Activated CD4-positive, alpha-beta T cell treated with anti-CD3 and anti-CD28 coated beads, Interleukin-10, Interleukin-2, amounts not matched to agents 100 ng/mL and 50 ng/mL, durations not matched to agents 16 hours and 8 hours (primary cell): ENCODE measurements at places on chromosomes 4 and X.

DNA sequence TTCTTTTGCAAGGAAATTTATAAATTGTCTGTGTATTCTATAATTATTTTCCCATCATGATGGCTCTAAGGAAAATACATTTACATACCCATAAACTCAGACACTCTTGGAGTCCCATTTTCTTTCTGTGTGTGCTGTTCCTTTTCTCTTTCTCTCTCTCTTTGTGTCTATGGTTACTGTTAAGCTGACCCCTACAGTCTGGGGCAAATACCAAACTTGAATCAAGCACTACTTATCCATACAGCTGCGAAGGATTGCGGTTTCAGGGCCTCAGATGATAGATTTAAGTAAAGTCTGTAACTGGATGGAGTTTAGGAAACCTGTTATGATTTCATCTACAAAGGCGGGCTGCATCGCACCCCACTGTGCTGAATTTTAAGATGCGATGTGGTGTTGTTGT is 150.2 kb downstream of the SHROOM3 start:
- DNase-seq: no peak

GRCh38 chrX:22950269-22951266 is 49.2 kb upstream of the DDX53 start:
- DNase-seq: no peak

- peak; percentile 57 for DNase-seq
Observed at GRCh38 chrX:22081475-22082092, 49.5 kb downstream of the PHEX start.

DNA sequence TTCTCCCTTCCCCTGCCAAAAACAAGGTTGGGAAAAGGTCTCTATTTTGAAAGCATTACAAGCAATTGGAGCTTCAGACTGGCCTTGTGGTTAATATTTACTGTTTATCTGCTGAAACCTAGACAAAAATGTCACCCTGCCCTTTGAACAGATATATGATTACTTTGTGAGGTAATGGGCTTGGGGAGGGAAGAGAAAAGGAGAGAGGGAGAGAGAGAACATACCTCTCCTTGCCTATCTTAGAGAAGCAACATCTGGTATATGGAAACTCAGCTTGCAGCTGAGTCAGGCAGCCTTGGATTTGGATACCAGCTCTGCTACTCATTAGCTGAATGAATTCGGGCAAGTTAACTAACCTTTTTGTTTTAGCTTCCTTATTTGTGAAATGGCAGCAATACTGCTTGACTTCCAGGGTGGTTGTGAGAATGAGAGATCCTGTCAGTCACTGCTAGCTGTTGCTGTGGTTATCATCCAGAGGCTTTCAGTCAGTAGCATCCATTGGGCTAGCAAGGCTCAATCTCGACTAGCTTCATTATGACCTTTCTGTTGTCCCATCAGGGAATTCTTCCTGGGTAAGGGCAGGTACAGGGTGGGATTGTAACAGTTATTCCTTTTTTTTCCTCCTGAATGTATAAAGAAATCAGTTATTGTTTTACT is 41.1 kb downstream of the ZFX start:
- no peak for DNase-seq

GRCh38 chr4:78310007-78310739 is 241.4 kb upstream of the ANXA3 start:
- DNase-seq: no peak

- DNase-seq: no peak
Observed at GRCh38 chr4:153181293-153181692, 22.9 kb upstream of the TRIM2 start.

DNA sequence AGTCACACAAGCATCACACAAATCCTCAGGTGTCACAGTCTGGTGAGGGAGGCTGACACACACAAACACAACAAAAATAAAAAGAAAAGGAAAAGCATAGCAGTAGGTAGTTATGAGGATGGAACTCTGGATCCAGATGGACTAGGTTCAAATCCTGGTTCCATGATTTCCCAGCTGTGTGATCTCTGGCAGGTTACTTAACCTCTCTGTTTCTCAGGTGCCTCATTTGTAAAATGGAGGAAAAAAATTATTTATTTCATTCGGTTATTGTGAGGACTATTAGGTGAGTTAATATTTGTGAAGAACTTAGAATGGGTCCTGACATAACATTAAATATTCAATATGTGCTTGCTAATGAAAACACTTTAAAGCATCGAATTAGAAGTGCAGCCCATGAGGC is 19.8 kb downstream of the GAGE1 start:
- no peak for DNase-seq

DNA sequence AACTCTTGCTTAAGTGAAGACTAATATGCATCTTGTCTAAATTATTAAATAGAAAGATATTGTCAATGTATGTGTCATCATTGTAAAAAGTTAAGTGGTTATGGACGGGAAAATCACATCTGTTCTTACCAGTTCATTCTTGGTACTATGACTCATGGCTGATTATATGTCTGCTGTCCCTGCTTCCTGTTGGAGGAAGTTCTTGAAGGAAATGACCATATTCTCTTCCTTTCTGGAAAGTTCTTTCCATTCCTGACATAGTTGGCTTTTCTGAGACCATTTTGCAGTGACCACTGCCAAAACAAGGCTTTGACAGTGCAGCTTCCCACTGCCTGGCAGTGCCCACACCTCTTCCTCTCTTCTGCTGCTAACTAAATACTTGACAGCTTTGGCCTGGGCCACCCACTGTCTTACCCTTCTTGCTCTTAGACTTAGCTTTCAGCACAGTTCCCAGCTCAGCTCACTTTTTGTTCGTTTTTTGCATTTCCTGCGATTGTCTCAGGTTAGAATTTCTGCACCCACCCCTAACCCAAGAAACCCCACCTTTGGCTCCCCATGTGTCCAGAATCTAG is 13.2 kb upstream of the CLDN24 start:
- DNase-seq: peak; percentile 36

DNA sequence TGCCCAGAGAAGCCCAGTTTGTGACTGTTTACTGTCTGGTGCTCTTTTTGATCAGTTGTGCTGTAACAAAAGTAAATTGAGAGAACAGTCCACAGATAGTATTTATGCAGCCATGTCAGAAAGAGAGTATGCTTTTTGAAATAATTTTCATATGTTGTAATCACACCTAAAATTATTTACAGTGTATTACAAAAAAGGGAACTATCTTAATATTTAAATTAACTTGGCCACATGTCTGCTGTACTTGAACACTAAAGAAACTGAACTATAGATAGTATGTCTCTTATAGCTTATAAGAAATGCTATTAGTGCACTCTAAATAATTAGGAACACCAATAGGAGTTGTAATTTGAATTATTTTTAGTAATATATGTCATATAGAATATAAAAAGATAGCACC is 30.2 kb downstream of the KIAA0232 start:
- no peak for DNase-seq

DNA sequence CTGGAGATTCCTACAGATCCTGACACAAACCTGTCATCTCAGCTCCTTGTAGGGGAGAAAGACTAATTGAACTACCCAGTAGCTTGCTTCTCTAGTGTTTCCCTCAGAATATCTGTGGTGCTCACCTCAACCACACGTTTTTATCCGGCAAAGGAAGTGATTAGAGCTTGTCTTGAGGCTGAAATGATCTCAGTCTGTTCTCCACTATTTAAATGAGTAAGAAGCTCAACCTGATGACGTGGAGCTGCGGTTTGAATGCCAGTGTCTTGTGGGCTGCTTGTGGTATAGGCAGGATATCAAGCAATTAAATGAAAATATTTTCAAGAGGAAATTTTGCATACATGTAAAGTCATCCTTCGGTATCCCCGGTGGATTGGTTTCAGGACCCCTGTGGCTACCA is 270.2 kb downstream of the TLL1 start:
- DNase-seq: peak; percentile 49

- no peak for DNase-seq
Observed at GRCh38 chr4:141896687-141897086, 260.3 kb downstream of the IL15 start.

DNA sequence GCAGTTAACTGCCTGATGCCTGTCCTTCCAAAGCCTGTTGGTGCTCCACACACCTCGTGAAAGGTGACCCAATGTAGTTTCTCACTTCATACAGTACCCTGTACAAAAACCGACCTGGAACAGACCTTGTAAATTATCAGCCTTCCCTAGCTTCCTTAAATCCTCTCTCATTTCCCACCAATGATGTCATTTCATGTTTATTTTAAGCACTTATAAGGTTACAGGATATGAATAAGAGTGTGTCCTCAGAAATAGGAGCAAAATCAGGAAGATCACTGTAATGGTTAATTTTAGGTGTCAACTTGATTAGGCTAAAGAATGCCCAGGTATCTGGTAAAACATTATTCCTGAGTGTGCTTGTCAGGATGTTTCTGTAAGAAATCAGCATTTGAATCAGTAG is 44.7 kb downstream of the TMEM150C start:
- no peak for DNase-seq

DNA sequence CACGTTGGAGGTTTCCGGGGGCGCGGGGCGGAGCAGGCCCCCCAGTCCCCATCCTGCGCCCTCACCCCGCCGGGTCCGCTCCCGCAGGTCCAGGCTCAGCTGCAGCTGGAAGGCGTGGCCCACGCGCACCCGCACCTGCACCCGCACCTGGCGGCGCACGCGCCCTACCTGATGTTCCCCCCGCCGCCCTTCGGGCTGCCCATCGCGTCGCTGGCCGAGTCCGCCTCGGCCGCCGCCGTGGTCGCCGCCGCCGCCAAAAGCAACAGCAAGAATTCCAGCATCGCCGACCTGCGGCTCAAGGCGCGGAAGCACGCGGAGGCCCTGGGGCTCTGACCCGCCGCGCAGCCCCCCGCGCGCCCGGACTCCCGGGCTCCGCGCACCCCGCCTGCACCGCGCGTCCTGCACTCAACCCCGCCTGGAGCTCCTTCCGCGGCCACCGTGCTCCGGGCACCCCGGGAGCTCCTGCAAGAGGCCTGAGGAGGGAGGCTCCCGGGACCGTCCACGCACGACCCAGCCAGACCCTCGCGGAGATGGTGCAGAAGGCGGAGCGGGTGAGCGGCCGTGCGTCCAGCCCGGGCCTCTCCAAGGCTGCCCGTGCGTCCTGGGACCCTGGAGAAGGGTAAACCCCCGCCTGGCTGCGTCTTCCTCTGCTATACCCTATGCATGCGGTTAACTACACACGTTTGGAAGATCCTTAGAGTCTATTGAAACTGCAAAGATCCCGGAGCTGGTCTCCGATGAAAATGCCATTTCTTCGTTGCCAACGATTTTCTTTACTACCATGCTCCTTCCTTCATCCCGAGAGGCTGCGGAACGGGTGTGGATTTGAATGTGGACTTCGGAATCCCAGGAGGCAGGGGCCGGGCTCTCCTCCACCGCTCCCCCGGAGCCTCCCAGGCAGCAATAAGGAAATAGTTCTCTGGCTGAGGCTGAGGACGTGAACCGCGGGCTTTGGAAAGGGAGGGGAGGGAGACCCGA is 14.0 kb downstream of the SHOX start:
- no peak for DNase-seq

DNA sequence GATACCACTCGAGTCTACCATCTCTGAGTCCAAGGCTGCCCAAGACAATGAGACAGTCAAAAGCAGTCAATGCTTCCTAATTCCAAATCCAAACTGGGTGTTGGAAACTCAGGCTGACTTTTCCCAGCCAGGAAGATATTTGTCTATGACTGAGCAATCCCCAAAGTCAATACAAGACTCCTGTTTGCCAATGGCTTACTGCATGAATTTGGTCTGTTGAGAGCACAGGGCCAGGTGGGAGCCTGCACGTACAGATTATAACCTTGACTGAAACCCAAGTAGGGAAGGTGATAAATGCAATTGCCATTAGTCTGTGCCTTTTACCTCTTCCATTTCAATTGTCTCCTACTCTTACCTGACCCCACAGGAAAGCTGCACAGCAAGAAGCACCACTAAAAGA is 72.6 kb upstream of the PPARGC1A start:
- no peak for DNase-seq

- DNase-seq: no peak
Observed at GRCh38 chr4:145907390-145907789, 31.2 kb downstream of the ZNF827 start.

- no peak for DNase-seq
Observed at GRCh38 chr4:27189683-27190082, 329.0 kb downstream of the STIM2 start.

GRCh38 chr4:88599714-88600113 is 7.4 kb downstream of the HERC3 start:
- DNase-seq: no peak

DNA sequence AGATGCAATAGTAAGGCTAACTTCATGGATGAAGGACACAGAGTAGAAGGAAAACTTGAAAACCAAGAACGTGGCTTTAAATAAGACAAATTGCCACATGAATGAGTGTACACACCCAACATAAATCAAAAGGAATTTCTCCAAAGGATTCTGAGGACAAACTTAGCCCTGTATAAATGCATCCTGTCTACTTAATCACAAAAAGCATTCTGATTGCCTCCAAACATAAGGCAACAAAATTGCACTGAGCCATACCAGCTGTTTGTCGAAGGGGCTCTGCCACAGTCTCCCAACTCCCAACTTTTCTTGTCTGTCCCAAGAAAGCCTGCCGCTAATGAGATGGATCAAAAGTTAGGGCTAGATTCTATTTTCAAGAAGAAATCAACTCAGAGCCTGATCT is 194.3 kb downstream of the SOWAHB start:
- DNase-seq: no peak

DNA sequence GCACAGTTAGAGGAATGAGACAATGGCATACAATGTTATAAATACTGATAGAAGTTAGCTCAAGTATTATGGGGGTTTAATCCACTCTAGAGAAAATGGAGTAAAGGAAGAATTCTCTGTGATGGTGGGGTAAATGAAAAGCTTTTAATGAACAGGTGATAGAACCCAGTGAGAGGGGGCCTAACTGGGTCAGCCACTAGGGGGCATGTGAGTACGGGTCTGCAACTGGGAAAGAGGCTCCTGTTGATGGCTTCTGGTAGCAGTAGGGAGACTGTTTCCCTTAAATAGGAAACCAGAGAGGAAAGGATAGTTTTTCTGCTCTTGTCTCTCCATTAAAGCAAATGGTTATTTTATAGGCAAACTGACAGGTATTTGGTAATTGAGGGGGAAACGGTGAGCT is 132.8 kb upstream of the GPR101 start:
- DNase-seq: peak; percentile 30

DNA sequence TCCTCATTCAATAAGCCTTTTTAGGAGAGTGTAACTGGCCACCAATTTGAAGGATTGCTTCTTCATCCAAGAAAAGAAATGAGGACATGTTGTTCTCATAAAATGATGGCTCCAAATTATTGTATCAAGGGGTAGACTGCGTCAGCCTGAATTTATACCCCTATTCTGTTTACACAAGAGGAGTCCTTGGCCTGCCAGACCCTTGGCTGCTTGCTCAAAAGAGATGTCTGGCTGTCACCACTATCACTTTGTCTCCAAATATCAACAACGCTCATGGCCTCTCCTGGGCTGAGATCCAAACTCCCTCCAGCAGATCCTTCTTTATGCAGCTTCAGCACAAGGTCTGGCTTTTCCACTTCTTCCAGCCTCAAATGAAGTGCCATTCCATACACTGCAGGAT is 127.9 kb downstream of the OR13H1 start:
- DNase-seq: no peak

GRCh38 chr4:98663226-98664006 is 5.0 kb upstream of the TSPAN5 start:
- peak; percentile 91 for DNase-seq

- no peak for DNase-seq
Observed at GRCh38 chrX:29858714-29859113, 356.6 kb upstream of the MAGEB2 start.

- no peak for DNase-seq
Observed at GRCh38 chr4:108396900-108397497, 223.4 kb upstream of the RPL34 start.

- no peak for DNase-seq
Observed at GRCh38 chr4:148634476-148634875, 192.3 kb upstream of the NR3C2 start.

GRCh38 chrX:120463241-120463640 is 5.9 kb downstream of the LAMP2 start:
- no peak for DNase-seq
